Esophagus squamous epithelium (tissue), 5 donors: ENCODE measurements at places on chromosomes 3 and 15. TPM values are rescaled to one million over a fixed set of nuclear protein-coding genes. Genes with fewer than 3 reads are reported as not detected.
A peak's percentile ranks its signal among the peaks of the same experiment; 100 is the strongest.

DNA sequence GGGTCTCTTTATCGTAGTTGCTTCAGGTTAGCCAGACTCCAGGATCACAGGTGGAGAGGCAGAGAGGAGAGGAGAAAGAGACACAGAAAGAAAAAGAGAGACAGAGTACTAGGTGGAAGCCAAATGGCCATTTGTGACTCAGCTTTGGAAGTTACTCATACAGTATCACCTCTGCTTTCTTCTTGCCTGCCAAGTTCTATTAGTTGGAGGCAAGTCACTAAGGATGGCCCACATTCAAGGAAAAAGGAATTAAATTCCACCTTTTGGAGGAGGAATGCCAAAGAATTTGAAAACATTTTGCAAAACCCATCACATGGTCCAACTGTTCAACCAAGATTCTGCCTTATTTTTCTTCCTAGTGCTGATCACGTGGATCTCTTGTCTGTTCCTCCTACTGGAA, 291.1 kb downstream of the CHL1 start:
- no peak overlapping the region for H3K27ac ChIP-seq
- no peak for DNase-seq
- no peaks in the 10 kb centered on the region for H3K27me3 ChIP-seq
- H3K36me3 ChIP-seq, result no peaks in the 10 kb centered on the region
- H3K4me1 ChIP-seq, result no peaks in the 10 kb centered on the region

DNA sequence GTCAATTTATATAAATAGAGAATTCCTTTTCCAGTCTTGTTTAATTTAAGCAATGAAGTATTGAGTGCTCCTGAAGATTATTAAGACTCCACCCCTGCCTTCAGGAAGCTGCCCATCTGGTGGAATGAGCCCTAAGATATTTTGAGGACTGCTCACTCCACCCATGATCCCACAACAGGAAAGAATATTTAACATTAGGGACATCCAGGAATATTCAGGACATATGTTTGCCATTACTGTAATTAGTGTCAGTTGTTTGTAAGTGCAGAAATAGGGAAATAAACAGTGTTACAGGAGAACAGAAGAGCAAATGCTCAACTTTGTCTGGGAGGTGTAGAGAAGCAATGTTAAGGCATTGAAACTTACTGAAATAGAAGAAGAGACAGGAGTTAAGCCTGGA, 375.0 kb downstream of the ROBO2 start:
- no peak overlapping the region for H3K27ac ChIP-seq
- H3K4me3 ChIP-seq, result no peak overlapping the region
- no peak for DNase-seq
- peaks cover 6% of the 10 kb centered on the region for H3K4me1 ChIP-seq

- H3K27me3 ChIP-seq, result peaks cover 6% of the 10 kb centered on the region
- H3K36me3 ChIP-seq, result no peaks in the 10 kb centered on the region
- peak within 1 kb of the TSS; percentile 40 for H3K27ac ChIP-seq
- DNase-seq, result no peak
- H3K4me3 ChIP-seq, result peak within 1 kb of the TSS; percentile 65
Observed at GRCh38 chr15:51341366-51342226, at the start of gene GLDN. Gene GLDN (plus strand): TSS chr15:51341655. CDS start chr15:51341685, 30 bp downstream.

DNA sequence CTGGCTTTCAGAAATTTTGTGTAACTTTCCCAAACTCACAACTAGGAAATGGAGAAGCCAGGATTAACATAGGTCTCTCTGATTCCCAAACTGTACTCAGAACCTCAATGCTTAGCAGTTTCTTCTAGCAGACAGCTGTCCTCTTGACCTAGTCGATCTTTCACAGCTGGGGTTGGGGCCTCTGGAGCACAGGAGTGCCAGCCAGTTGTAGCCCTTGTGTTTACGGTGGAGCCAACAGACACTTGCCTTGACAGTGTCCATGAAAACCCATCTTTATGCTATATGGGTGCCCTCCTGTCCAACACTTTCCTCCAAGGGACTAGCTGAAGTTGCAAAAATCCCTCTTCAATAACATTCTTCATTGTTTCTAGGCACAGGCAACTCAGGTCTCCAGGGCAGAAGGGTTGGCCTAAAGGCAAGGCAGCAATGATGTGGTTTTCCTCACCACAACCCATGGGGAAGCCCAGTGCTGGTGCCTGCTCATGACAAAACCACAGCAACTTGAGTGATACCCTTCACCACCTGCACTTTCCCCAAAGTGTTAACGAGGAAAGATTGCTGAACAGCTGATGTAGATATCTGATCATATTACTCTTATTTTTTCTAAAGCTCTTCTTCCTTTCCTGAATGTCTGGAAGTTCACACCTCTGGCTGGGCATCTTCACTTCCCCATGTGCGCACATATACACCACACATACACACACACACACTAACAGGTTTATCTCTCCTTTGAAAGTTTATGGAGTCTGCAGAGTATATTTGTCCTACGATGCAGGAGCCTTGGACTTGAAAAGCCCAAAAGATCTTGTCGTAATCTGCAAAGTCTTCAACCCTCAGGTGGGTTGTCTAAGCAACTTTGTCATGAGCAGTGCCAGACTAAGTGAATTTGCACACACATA, 11.0 kb upstream of the KNG1 start:
- H3K36me3 ChIP-seq, result no peaks in the 10 kb centered on the region
- H3K4me1 ChIP-seq, result no peaks in the 10 kb centered on the region
- no peak overlapping the region for H3K27ac ChIP-seq
- no peak overlapping the region for H3K4me3 ChIP-seq
- no peaks in the 10 kb centered on the region for H3K27me3 ChIP-seq

DNA sequence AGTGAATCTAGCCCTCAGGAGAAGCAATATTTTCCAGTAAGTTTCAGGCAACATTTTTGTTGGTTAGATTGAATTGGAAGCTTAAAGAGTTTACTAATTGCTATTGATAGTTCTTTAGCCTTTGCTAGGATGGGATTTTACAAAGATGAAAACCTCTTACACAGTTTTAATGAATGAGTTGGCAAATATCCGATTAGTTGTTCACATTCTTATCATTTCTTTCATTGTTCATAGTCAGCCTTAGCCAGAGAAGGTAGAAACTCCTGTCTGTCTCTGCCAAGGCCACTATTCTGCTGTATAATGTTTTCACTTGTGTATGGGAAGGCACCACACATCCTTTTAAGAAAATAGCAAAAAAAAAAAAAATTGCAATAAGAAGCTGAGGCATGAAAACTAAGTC, 222.0 kb upstream of the MANF start:
- no peaks in the 10 kb centered on the region for H3K4me1 ChIP-seq
- H3K36me3 ChIP-seq, result no peaks in the 10 kb centered on the region
- no peaks in the 10 kb centered on the region for H3K27me3 ChIP-seq
- H3K4me3 ChIP-seq, result no peak overlapping the region
- H3K27ac ChIP-seq, result no peak overlapping the region

GRCh38 chr3:115713284-115713683, 90.0 kb downstream of the GAP43 start:
- H3K4me3 ChIP-seq, result no peak overlapping the region
- no peaks in the 10 kb centered on the region for H3K36me3 ChIP-seq
- H3K27ac ChIP-seq, result no peak overlapping the region
- no peaks in the 10 kb centered on the region for H3K4me1 ChIP-seq

- no peak overlapping the region for H3K4me3 ChIP-seq
- no peak overlapping the region for H3K27ac ChIP-seq
- DNase-seq, result no peak
- H3K4me1 ChIP-seq, result peaks cover 16% of the 10 kb centered on the region
Observed at GRCh38 chr15:73699249-73700040, 15.3 kb downstream of the CD276 start.

DNA sequence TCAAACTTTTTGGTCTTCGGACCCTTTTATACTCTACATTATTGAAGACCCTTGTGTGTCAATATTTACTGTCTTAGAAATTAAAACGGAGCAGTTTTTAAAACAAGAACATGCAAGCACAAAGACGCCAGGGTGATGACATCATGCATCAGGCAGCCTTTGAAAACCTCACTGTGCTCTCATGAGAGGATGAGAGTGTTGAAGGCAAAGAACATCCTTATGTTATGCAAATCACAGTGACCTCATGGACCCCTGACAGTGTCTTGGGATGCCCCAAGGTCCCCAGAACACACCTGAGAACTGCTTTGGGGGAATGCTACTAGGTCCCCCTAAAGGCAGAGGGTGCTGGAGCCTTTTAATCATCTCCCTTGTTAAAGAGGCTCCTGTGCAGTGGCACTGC, 51.6 kb downstream of the CHDH start:
- H3K27me3 ChIP-seq, result no peaks in the 10 kb centered on the region
- no peaks in the 10 kb centered on the region for H3K36me3 ChIP-seq
- no peak overlapping the region for H3K27ac ChIP-seq
- no peak for DNase-seq
- H3K4me3 ChIP-seq, result no peak overlapping the region
- H3K4me1 ChIP-seq, result peaks cover 3% of the 10 kb centered on the region

- H3K36me3 ChIP-seq, result peaks cover 71% of the 10 kb centered on the region
- H3K4me1 ChIP-seq, result peaks cover 73% of the 10 kb centered on the region
- H3K4me3 ChIP-seq, result peak overlapping the region; percentile 92
- H3K27me3 ChIP-seq, result no peaks in the 10 kb centered on the region
Observed at GRCh38 chr3:51391566-51392354, 675 bp downstream of the RBM15B start.

- no peak for DNase-seq
- H3K27ac ChIP-seq, result no peak overlapping the region
- no peaks in the 10 kb centered on the region for H3K27me3 ChIP-seq
- no peak overlapping the region for H3K4me3 ChIP-seq
- H3K4me1 ChIP-seq, result no peaks in the 10 kb centered on the region
Observed at GRCh38 chr15:65405791-65406423, 16.8 kb downstream of the IGDCC4 start.

GRCh38 chr3:108125550-108126071, 34.8 kb upstream of the CD47 start:
- H3K36me3 ChIP-seq, result no peaks in the 10 kb centered on the region
- no peaks in the 10 kb centered on the region for H3K27me3 ChIP-seq
- no peak overlapping the region for H3K4me3 ChIP-seq

GRCh38 chr3:174425422-174425821, 433.7 kb upstream of the NAALADL2 start:
- no peak overlapping the region for H3K27ac ChIP-seq
- H3K4me3 ChIP-seq, result no peak overlapping the region
- no peaks in the 10 kb centered on the region for H3K36me3 ChIP-seq
- DNase-seq, result no peak
- no peaks in the 10 kb centered on the region for H3K27me3 ChIP-seq

- H3K36me3 ChIP-seq, result no peaks in the 10 kb centered on the region
- H3K27me3 ChIP-seq, result no peaks in the 10 kb centered on the region
- H3K4me1 ChIP-seq, result peaks cover 10% of the 10 kb centered on the region
- no peak overlapping the region for H3K4me3 ChIP-seq
Observed at GRCh38 chr15:44661576-44661975, 1.9 kb downstream of the SPG11 start.

GRCh38 chr3:148389916-148390315, 307.8 kb upstream of the AGTR1 start:
- no peak overlapping the region for H3K4me3 ChIP-seq
- no peaks in the 10 kb centered on the region for H3K4me1 ChIP-seq
- H3K27ac ChIP-seq, result no peak overlapping the region
- no peak for DNase-seq
- H3K36me3 ChIP-seq, result no peaks in the 10 kb centered on the region

- no peak overlapping the region for H3K27ac ChIP-seq
- H3K36me3 ChIP-seq, result no peaks in the 10 kb centered on the region
- H3K4me3 ChIP-seq, result no peak overlapping the region
- H3K4me1 ChIP-seq, result no peaks in the 10 kb centered on the region
- H3K27me3 ChIP-seq, result no peaks in the 10 kb centered on the region
Observed at GRCh38 chr3:109165905-109166304, 29.4 kb downstream of the C3orf85 start.

Gene TRPM1
- not detected for total RNA-seq

Gene DOCK3
- total RNA-seq, result 1.7 TPM

Gene GPR62
- 0.38 TPM for total RNA-seq

Gene NR2E3
- 0.38 TPM for total RNA-seq

Gene GOLGB1
- 55.3 TPM for total RNA-seq

Gene SLC22A14
- total RNA-seq, result 0.53 TPM

Gene CASR
- total RNA-seq, result not detected

Gene SH3GL3
- total RNA-seq, result 5.7 TPM

Gene TICRR
- 9.0 TPM for total RNA-seq

Gene ZNF80
- total RNA-seq, result not detected
